Stimulated activated CD8-positive, alpha-beta memory T cell treated with anti-CD3 and anti-CD28 coated beads, Interleukin-4, amount 100 ng/mL, for 1 hour (primary cell): ENCODE measurements at places on chromosomes 5 and 9.

GRCh38 chr9:36877239-36877638 is 156.8 kb downstream of the PAX5 start:
- DNase-seq = no peak

DNA sequence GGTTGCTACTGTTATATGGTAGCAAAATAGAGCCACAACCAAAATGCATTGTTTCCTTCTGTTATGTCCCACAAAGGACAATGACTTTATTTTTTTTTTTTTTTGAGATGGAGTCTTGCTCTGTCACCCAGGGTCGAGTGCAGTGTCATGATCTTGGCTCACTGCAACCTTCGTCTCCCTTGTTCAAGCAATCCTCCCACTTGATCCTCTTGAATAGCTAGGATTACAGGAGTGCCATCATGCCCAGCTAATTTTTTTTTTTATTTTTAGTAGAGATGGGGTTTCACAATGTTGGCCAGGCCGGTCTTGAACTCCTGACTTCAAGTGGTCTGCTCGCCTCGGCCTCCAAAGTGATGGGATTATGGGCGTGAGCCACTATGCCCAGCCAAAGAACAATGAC is 527.7 kb upstream of the SGCD start:
- DNase-seq = no peak

DNA sequence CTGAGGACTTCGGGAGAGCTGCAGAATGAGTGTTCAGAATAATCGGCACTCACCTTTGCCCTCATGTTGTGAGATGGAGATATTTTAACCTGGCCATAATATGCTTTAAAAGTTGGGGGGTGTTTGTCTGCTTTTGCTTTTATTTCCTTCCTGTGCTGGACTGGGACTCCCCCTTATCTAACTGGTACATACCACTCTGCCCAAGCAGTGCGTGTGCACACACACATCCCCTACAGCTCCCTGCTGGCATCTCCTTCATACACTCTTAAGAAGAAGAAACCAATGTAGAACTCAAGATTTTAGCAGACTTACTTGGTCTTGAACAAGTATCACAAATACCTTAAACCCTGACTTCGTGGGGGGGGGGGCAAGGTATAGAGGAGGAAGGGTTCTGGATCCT is 146.2 kb upstream of the DMRT1 start:
- no peak for DNase-seq

DNA sequence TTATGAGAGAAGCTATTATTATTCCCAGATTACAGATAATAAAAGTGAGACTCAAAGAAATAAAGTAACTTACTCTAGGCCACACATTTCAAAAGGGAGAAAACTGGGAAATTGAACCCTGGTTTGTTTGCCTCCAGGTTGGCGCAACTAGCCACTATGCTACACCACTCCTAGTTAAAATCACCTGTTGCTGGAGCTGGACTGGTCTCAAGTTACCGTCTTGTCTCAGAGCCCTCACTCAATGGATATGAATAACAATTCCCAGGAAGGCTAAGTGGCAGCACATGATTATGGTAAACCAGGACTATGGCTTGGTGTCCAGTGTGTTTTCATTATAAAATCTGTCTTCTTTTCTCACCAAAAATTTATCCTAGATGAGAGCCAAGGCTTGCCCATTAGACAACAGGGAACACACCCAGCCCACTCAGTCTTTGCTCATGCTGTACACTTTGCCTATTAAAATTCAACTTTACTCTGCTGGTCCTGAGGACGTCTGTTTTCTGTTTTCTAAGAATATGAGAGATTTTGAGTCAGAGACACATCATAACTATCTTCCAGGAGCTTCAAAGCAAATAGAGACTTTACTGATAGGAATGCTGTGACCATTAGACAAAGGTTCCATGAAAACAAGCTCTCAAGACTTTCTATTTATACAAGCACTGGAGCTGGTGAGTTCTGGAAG is 58.1 kb downstream of the ADRB2 start:
- no peak for DNase-seq

DNA sequence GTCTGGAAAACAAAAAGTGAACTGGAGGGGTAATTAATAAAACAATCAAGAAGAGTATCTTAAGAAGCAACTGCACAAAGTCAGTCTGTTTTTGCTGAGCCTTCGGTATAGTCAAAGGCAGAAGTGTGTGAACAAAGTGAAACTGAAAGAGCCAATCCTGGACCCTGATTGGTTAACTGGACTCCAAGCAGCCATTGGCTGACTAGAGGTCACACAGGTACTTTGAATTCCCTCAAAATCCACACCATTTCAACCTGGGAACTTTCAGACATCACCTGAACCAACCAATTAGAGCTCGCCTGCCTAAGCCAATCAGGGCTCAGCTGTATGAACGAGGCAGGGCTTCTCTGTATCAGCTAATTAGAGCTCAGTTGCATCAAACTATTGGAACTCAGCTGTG is 286.7 kb downstream of the TLE4 start:
- no peak for DNase-seq

GRCh38 chr5:113333411-113333810 is 101.4 kb downstream of the TSSK1B start:
- no peak for DNase-seq

DNA sequence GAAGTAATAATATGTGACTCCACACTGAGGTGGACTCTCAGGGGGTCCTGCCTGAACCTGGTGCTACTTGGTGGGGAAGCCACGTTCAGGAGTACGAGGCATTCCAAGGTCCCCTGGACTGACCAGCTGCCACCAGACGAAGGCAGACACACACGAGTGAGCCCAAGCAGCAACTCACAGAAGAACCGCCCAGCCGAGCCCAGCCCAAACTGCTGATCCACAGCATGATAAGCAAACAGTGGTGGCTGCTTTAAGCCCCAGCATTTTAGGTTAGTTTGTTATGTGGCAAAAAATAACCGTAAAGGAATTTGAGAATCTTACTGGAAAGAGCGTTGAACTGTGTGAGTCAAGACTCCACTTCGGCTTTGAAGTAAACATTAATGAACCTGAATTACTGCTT is 8.8 kb upstream of the LHX3 start:
- no peak for DNase-seq

- DNase-seq = no peak
Measured at GRCh38 chr5:78922879-78923621, 62.1 kb downstream of the ARSB start.

DNA sequence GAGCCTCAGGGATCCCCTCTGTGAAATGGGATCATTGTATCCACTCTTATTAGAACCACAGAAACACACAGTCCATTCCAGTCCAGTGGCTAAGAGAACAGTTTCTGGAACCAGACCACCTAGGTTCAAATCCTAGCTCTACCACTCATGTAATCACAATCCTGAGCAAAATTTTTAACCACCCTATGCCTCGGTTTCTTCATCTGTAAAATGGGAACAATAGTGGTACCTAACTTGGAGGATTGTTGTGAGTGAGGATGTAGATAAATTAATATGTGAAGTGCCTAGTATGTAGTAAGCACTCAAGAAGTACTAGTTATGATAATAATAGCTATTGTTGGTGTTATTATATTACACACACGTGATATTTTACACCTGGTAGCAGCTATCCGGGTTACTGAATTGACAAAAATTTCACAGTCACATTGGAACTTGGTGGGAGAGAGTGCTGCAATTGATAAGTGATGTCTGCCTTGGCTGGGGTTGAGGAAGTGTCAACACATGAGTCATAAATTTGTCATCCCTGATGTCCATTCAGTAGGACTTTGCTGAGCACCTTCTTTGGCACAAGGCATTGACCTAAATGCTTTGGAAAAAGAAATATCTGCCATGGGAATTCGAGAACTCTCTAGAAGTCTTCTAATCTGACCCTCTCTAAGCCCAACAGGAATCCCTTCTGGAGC is 68.4 kb downstream of the COL27A1 start:
- DNase-seq = no peak

- DNase-seq = no peak
Measured at GRCh38 chr9:3099646-3100045, 255.8 kb upstream of the PUM3 start.

DNA sequence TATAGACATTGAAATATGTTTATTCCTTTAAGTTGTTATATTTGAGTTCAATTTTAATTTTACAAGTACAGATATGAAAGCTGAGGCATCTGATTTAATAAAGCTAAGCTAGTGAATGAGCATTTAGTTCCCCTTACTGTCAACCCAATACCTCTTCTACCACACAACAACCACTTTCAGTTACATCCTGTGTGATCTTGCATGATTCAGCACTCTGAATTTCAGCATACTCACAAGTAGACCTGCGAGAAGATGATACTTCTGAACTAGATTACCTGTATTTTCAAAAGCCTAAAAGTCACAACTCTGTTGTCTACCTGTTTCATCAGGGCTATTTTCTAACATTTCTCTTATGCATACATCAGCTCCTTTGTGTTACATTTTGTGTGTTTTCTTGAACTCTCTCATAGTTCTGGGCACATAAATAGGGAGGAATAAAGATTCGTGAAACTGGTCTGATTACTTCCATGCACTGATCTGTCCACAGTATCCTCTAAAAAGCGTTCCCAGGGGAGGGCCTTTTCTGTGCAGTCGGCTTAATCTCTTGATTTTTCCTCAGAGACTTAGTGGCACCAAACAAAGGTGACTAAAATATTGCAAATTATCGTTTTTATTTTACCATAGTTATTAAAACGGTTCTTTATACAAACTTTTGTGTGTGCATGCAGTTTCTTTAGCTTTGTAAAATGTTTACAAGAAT is 2025.5 kb upstream of the NUDT12 start:
- DNase-seq = no peak

- no peak for DNase-seq
Measured at GRCh38 chr9:74132986-74133385, 364.1 kb upstream of the RORB start.

GRCh38 chr5:147935032-147935431 is 28.7 kb upstream of the C5orf46 start:
- DNase-seq = no peak

GRCh38 chr9:121876658-121877271 is 216.3 kb downstream of the TTLL11 start:
- DNase-seq = no peak

DNA sequence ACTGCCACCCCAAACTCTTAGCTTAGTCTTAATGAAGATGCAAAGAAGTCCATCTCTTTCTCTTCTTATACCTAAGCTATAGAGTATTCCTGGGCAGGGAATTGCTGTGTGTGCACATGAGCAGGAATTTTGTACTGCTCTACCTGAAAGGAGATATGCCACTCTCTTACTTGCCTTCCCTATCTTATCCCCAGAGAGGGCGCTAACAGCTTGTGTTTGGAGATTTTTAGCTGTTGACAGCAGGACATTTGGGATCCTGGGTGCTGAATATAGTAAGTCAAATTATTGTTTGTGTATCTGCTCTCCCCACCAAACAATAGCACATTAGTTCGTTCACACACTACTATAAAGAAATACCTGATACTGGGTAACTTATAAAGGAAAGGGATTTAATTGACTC is 159.5 kb downstream of the GABRG2 start:
- DNase-seq = no peak

DNA sequence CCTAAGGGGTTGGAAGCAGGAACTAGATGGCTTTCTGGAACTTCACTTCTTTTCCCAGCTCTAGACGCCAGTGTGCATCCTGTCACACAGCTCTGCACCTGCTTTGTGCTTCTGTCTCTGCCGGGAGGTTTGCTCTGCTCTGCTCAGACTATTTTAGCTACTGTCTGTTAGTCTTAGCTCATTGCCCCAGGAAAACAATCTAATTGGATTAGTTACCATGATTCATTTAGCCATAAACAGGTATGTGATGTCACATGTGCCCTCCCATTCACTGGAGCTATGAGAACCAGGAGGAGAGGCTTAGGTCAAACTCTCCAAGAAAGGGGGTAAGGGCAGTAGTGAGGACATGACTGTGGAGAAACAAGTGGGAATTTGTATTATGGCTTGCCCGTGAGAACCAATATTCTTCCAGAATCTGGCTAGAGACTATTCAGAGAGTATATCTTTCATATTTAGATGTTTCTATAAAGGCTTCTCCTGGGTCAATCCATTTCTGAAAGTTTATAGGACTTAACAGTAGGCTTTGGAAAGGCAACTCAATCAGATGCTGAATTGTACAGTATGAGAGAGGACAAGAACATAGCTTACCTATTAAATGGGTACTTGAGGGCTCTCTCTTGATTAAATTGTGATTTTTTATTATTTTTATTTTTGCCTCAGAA is 22.4 kb upstream of the NREP start:
- no peak for DNase-seq

GRCh38 chr9:68961587-68961986 is 52.3 kb downstream of the PRKACG start:
- no peak for DNase-seq

DNA sequence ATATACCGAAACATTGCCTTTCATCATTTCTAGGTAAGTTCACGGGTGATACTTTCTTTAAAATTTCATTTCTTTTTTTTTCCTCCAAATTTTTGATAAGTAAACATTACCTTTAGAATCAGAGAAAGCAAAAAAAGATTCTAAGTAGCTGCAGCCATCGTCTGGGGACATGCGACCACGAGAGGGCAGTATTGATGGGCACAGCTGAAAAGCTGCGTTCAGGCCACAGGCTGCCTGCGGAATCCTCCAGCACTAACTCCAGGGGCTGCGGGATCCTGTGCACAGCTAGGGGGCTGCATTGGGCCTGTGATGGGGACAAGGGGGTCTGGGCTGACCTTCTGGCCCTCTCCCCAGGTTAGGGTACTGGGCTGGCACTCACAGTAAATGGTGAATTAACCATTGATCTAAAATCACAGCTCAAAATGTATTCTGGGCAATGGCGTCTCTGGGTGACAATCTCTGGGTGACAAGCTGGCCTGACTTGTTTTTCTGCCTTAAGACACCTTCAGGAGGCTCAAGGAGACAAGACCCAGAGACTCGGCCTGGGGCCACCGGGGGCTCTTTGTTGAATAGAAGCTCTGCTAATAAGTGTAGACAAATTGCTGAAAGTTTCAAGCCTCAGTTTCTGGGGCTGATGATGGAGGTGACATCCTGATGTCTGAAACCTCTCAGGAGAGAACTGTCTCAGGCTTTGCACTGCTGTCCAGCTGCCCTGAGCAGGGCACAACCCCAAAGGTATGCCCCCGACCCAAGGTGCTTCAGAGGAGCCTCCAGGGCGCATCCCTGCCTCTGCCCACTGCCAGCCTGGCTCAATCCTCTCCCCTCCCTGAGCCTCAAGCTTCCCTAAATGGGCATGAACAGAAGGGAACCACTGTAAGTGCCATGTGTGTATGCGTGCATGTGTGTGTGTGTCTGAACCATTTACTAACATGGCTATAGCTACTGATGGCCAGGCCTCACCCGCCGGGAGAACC is 44.3 kb upstream of the SARDH start:
- peak; percentile 44 for DNase-seq

DNA sequence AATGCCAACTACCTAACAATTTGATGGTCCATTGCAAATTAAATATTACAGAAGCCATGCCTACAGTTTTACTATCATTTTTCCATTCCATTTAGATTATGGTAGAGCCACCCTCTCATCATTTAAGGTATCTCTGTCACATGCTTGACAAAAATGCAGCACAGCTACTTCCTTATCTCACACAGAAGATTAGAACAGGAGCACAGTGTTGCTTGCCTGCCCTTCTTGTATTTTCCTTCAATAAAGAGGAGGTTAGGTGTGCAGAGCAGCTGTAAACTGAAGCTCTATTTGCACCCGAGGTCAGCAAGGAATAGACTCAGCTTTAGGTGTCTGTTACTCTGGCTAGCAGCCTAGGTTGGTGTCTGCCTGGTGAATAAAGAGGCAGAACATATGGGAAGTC is 51.5 kb upstream of the ATP10B start:
- DNase-seq = no peak
